ENCODE measurements at places on chromosomes 2 and 18. TPM values are rescaled to one million over a fixed set of nuclear protein-coding genes. Genes with fewer than 3 reads are reported as not detected.

- no peak for DNase-seq
These were observed 209.4 kb downstream of the SP3 start for GRCh38 chr2:173755798-173756197.

DNA sequence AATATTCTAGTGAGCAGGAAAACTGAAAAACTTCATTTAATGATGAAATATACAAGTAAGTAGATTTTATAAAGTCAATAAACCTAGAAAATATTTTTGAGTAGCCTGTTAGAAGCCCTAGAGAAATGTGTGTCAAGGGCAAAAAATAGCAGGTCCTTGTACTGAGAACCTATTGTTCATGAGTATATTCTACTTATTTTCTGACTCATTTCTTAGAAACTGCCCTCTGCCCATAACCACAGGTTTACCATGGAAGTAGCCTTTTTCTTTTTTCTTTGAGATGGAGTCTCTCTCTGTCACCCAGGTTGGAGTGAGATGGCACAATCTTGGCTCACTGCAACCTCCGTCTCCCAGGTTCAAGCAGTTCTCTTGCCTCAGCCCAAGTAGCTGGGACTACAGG lies 19.4 kb upstream of the SELENOI start:
- DNase-seq: no peak

DNA sequence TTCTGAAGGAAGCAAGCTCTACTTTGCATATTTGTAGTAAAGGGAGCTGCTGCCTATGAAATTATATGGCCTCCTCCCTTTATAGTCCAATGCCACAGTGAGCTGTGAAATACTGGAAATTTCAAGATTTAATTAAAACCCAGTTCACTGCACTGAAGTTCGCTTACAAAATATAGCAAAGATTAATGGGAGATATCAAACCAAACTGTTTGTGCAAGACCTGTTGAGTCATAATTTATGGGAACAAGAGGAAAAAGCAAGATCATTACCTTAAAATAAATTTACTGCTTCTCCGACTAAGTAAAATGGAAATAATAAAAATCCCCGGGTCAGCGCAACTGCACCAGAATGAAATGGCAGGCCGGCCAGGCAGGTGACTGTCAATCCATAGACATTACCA lies 215.5 kb upstream of the RAB6C start:
- no peak for DNase-seq

GRCh38 chr2:132593171-132593570 lies 76.8 kb downstream of the LYPD1 start:
- no peak for DNase-seq

DNA sequence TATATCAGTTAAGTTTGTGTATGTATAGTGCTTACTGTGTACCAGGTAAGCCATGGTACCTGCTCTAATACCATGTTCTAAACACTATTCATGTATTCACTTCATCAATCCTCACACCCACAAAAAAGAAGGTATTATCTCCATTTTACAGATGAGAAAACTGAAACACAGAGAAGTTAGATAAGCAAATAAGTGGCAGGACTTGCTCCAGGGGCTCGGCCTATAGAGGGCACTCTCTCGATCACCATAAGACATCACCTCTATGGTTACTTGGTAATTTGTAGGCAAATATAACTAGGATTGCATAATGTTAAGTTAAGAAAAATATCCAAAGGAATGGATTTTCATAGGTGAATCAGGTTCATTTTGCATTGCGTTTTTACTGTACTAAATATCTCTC lies 118.1 kb upstream of the FN1 start:
- no peak for DNase-seq

DNA sequence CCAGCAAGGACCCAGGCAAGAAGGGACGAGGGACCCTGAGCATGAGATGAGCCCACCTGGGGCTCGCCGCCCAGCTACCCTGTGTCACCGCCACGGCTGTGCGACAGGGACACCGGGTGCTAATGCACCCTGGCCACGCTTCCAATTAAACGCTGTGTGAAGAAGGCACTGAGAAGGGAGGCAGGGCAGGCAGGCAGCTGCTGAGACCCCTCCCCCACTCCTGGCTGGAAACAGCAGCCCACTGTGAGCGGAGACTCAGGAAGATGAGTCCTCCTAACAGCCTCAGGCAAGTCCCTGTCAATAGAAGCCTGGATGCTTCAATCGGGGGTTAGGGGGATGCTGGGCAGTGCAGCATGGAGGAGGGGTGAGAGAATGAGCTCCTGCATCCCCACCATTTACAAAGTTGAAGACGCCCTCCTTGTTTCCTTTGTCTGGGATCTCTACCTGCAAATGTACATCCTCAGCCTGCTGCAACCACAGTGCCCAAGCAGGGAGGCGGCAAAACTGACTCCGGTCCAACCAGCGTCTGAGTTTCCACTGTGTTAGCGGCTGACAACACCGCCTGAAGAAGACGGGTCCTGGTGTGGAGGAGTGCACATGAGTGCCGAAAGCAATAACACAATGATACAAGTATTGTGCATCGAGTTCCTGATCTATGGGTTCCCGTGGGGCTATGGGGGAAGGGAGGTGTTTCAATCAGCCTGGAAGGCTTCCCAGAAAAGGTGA lies 12.8 kb downstream of the TMEM163 start:
- no peak for DNase-seq

GRCh38 chr2:233448220-233448559 lies 93.9 kb downstream of the DGKD start:
- DNase-seq: peak; percentile 10

GRCh38 chr2:219961947-219962498 lies 334.6 kb downstream of the SLC4A3 start:
- no peak for DNase-seq

The MAL gene
- total RNA-seq: 5.8 TPM

DNA sequence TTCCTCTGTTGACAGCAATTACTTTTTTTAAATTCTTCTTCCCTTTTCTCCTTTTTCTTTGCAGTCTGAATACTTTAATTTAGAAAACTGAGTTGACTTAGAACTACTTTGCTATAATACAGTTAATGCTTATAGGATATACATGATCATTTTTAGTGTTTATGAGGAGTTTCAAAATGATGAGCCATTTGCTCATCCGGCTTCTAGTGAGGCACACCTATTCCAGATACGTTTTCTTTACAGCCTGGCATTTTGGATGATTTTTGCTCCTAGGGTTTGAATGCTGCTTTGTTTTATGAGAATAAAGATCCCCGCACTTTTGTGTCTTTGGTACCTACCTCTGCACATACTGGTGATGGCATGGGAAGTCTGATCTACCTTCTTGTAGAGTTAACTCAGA lies 52.8 kb downstream of the EIF5B start:
- no peak for DNase-seq

- DNase-seq: no peak
These were observed 295.9 kb upstream of the CRIM1 start for GRCh38 chr2:36059691-36060090.

DNA sequence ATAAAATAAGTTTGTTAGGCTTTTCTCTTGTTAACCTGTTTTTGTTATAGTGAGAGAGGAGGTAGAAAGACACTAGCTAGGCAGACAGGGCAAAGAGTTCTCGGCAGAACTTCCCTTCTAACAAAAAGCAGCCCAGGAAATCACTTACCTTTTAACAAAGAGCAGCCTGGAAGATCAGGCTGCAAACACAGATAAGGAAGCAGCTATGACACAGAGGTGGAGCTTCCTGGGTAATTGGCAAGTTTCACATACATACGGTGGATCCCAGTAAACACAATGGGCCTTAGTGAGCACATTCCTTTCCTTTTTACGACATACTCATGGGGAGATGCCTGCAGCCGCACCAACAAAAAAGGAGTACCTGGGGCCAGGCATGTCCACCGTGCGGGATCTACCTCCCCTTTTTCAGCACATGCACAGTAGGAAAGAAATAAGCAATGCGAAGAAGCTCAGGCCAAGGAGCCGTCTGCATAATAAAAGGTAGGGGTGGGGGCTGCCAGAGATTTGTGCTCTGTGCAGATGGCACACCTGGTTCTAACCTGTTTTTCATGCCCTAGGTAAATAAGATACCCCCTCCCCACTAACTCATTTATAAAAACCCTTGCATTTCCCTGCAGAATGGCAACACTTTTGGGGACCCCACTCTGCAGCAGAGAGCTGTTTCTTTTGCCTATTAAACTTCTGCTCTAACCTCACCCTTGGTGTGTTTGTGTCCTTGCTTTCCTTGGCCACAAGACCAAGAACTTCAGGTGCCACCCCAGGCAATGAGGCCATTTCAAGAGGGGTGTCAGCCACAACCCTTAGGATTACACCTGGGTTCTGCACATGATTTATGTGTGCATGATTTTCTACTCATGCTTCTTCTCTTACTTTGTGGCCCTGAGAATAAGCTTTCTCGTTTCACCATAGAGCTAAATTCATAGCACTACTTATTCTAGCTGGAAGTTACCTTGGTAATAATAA lies 26.5 kb downstream of the MDH1 start:
- DNase-seq: no peak

- no peak for DNase-seq
These were observed 8.1 kb upstream of the NFATC1 start for GRCh38 chr18:79387615-79388014.

GRCh38 chr2:79248776-79249175 lies 89.2 kb upstream of the REG3A start:
- no peak for DNase-seq

The RFX8 gene
- not detected for total RNA-seq

DNA sequence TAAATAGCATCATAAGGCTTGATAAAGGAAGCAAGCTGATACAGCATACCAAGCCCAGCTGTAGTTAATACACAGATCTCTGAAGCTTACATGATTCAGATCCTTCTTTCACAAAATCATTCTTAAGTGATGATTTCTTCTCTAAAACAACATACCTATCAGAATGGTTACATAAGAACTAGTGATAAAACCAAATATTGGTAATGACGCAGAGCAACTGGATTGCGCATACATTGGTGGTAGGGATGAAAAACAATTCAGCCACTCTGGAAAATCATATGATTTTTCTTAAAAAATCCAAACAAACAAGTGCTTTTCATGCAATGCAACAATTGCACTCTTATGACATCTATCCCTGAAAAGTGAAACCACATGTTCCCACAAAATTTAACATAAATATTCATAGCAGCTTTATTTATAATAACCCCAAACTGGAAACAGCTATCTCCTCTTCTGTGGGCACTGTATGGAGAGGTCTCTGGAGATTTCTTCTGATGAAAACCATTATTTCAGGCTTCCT lies 153.6 kb upstream of the DSEL start:
- DNase-seq: no peak

- no peak for DNase-seq
These were observed 44.5 kb downstream of the TMEM131 start for GRCh38 chr2:97951155-97951680.

DNA sequence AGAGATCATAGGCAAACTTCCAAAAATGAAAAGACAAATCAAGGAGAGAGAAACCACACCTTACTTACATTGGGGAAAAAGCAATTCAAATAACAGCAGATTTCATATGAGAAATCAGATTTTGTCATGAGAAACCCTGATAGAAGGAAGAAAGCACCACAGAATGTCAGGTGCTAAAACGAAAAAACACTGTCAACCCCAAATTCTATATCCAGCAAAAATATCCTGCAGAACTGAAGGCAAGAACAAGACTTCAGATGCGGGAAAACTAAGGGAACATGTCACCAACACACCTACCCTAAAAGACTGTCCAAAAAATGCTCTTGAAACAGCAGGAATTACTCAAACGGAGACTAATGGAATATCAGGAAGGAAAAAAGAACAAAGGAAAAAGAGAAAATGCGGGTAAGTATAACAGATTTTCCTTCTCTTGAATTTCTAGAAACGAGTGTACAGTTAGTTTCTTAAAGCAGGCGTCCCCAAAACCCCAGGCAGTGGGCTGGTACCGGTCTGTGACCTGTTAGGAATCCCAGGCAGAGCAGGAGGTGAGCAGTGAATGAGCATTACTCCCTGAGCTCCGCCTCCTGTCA lies 7.3 kb upstream of the ID2 start:
- DNase-seq: no peak

GRCh38 chr2:20650393-20650876 lies 463 bp downstream of the HS1BP3 start:
- no peak for DNase-seq

The CHST9 gene
- total RNA-seq: 1.0 TPM

GRCh38 chr2:59174536-59175243 lies 933.6 kb upstream of the FANCL start:
- DNase-seq: no peak

The SCN9A gene
- total RNA-seq: 1.8 TPM

DNA sequence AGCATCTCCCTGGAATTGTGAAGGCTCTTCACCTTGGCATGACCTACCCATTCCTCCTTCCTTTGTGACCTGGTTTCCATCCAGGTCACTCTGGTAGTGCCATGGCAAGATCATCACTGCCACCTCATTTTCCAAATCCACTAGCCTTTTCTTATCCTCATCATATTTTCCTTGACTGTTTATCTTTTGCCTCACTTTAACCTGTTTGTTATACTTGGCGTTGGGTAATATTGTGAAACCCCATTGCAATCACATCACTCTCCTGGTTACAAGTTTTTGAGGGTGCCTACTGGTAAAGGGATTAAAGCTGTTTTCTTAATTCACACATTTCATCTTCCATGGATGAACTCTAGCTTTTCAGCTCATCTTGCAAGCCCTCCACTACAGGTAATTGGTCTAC lies 39.1 kb upstream of the IGFBP2 start:
- no peak for DNase-seq

- DNase-seq: no peak
These were observed 43.4 kb downstream of the CABLES1 start for GRCh38 chr18:23178661-23179081.

DNA sequence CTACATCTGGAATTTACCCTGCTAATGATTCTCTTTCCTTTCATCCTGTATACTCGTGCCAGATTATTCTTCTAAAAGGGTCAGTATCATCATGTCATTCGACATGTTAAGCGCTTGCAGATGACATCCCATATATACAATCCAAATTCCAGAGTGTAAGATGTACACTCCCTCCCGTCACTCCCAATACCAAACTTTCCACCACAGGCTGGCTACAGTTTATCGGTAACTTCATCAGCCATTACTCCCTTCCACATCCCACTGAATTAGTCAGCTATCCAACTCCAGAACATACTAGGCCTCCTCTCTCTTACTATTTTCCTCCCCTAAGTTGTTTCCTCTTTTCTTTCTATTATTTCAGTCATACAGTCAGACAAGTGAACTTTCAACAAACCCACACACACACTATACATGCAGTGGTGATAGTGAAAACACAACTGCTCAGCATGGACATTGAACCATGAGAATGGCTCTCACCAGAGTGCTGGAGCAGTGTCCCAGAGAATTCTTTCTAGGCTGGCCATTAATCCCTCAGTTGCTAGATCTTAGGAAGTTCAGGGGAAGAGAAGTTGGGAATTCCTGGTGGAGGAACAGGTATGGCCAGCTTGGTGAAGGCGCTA lies 10.6 kb upstream of the NMI start:
- DNase-seq: no peak

DNA sequence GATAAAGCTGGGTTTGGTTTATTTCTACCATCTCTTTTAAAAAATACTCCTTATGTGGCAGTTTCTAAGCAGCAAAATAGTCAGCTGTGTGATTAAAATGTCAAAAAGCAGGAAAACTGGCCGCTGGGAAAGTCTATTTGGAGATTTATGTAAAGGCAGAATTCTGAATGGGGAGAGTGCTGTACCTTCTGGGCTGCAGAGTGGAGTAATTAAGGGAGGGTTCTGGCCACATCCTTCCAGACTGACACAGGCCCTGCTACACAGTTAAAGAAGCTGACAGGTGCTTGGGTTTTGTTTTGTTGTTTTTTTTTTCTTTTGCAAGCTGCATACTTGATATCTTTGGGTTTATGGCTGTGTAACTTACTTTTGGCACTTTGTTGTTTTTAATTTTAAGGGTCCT lies 157.2 kb downstream of the WDSUB1 start:
- no peak for DNase-seq

Data from left cardiac atrium (tissue), 4 donors.